ENCODE measurements at places on chromosomes 13 and 19. TPM values are rescaled to one million over a fixed set of nuclear protein-coding genes. Genes with fewer than 3 reads are reported as not detected.

OR4F17 gene
- total RNA-seq = not detected

TTC9B gene
- total RNA-seq = not detected

KIR3DL2 gene
- not detected for total RNA-seq

WDR88 gene
- total RNA-seq = not detected

MYO1F gene
- total RNA-seq = 0.19 TPM
